ENCODE measurements at places on chromosomes 12 and 14. TPM values are rescaled to one million over a fixed set of nuclear protein-coding genes. Genes with fewer than 3 reads are reported as not detected.

Gene KRT71
- not detected for total RNA-seq

Gene TRMT5
- total RNA-seq = 17.8 TPM

Gene OR4K17
- total RNA-seq = not detected

Gene CCDC88C
- total RNA-seq = 10.1 TPM

Gene C1S
- total RNA-seq = 5.8 TPM

Gene YARS2
- 51.3 TPM for total RNA-seq

Data from epithelial cell of umbilical artery (primary cell).